IMR-90 (cell line): ENCODE measurements at places on chromosomes 7 and 10. TPM values are rescaled to one million over a fixed set of nuclear protein-coding genes. Genes with fewer than 3 reads are reported as not detected.

The EIF5AL1 gene
- 1.1 and 1.7 TPM in 2 replicates for total RNA-seq

The ACTR3C gene
- not detected in 2 replicates for total RNA-seq

The SLC26A5 gene
- not detected in 2 replicates for total RNA-seq

DNA sequence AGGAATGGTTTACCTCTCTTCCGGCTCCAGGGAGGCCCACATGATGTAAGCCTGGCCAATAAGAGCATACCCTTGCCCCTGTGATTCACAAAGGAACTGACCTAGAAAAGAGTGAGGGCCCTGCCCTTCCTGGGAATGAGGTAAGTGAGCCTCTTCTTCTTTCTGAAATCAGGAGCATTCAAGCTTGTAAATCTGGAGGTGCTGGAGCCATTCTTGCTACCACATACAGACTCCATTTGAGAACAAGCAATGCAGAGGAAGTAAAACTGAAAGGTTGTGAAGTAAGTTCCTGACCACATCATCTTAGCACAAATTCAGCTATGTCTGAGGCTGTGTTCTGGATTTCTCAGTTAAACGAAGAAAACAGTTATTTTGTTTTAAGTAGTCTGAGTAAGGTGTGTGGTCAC, 132.2 kb downstream of the CD36 start:
- no peak for DNase-seq

- no peak for DNase-seq
Observed at GRCh38 chr7:139495580-139496125, 12.2 kb upstream of the KLRG2 start.
